ENCODE measurements at places on chromosomes 16 and 17. TPM values are rescaled to one million over a fixed set of nuclear protein-coding genes. Genes with fewer than 3 reads are reported as not detected.

Gene CCL8
- not detected for total RNA-seq

DNA sequence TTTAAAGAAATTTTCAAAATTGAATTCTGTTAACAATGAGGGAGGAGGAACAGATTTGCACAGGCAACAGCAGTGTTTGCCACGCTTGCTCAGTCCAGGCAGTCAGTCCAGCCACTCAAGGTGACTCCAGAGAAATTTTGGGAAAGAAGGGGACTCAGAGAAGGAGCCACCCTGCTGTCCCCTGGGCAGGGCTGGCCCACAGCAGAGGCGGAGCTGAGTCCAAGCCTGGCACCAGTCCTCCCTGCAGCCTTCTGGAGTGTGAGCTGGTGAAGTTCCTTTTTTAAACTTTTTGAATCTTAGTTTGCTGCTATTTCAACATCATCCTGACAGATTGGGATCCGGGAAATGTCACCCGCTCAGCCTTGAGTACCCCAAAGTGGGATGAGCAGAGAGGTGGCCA is 14.5 kb upstream of the SLC47A2 start:
- DNase-seq = no peak

Gene AURKB
- 323 TPM for total RNA-seq

GRCh38 chr16:67943619-67944504 is at the start of gene LCAT:
Gene LCAT (minus strand): TSS chr16:67944120. CDS start chr16:67944101, 19 bp downstream.
- DNase-seq = no peak

- no peak for DNase-seq
Measured at GRCh38 chr16:70258946-70259345, 7.2 kb upstream of the EXOSC6 start.

GRCh38 chr17:76188213-76189016 is 47.4 kb upstream of the FOXJ1 start:
- DNase-seq = no peak

GRCh38 chr17:1638171-1638590 is 7.4 kb downstream of the SCARF1 start:
- DNase-seq = no peak

DNA sequence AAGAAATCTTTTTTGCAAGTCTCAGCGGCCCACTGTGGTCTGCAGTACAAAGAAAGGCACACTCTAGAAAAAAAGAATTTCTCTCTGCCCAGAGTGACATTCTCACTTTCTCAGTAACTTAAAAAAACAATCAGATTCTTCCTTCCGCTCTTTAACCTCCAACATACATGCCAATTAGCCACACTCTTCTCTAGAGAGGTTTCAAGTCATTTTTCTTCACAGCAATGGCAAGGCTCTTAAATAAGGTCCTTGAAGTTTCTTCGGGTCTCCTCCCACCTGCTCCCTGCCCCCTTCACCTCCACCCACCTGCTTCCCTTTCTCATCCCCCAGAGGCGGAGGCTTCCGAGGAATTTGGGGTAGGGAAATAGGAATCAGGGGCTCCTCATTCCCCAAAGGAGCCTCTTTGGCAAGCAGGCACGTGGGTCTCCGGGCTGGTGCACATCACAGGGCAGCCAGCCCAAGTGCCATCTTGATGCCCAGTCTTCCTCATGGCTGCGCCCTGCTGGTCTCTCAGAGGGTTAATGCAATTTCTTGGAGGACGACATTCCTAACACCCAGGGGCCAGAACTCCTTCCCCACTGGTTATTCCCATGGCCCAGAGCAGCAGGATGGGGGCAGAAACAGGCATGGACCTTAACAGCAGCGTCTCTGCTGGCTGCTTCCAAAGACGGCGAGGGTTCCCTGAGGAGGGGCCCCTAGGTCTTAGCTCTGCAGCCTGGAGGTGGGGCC is 855 bp upstream of the MEOX1 start:
- DNase-seq = no peak

Gene MEIOC
- 5.1 TPM for total RNA-seq

Gene NOD2
- not detected for total RNA-seq

DNA sequence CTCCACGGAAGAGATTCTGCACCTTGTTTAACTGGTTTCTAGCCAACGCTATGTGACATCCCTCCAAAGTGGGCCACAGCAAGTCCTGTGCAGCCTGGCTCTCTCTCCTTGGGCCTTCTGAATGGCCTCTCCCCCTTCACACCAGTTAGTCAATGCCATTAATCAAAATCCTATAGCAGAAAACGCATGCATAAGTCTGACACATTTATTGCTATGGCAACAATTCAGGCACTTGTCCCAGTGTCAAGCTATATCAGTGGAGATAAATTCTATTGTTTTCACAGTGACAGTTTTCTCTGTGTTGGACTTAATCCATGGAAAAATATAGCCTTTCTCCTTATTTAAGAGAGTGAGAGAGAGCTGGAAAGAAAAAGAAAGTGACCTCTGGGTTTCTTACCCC is 87.2 kb upstream of the TOX3 start:
- no peak for DNase-seq

Measured in OCI-LY7 (cell line).